ENCODE measurements at places on chromosomes 3 and 15.

- no peak for DNase-seq
Observed at GRCh38 chr15:95911570-95912279, 418.8 kb upstream of the NR2F2 start.

DNA sequence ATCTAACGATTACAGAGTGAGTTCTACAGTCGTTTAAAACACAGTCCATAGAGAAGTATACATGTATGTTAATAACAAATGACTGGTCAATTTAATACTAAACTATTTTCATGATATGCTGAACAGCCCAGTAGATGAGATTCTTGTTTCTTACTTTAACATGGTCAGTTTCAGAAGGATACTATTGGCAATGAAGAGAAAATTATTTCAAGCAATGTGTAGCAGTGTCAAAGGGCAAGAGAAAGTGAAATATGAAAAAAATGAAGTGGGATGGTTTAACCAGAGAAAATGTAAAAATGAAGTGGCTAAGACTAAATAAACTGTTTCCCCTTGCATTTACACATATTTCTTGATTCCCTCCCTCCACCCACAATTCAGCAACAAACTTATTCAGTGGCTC lies 192.1 kb upstream of the TTC14 start:
- DNase-seq, result no peak

DNA sequence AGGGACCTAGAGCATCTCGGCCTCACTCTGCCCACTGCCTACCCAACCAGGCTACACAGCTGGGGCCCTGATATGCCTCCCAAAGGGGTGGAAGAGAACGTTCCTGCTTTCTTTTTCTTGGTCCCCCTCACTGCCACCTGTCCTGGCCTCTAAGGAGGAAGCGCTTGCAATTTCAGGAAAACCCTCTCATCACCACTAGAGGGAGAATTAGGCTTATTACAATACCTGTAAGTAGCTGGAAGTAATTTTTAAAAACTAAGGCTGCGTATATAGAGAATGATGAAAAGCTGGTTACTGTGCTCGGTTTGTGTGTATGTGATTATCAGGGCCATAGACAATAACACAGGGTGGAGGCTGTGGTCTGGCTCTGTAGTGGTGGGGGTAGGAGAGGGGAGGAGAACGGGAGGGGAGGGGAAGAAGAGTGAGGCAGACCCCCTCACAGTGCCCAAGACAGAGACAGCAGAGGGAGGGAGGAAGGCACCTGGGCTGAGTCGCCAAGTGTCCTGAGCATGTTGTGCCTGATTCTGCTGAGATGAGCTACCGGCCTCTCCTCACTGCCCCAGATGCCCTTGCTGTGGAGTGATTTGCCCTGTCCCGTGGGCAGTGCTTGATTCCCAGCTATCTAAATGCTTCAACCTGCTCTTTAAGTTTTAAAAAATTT lies 3.3 kb downstream of the GABRG3 start:
- DNase-seq, result peak; percentile 47

- no peak for DNase-seq
Observed at GRCh38 chr15:36152936-36153335, 426.5 kb upstream of the CDIN1 start.

DNA sequence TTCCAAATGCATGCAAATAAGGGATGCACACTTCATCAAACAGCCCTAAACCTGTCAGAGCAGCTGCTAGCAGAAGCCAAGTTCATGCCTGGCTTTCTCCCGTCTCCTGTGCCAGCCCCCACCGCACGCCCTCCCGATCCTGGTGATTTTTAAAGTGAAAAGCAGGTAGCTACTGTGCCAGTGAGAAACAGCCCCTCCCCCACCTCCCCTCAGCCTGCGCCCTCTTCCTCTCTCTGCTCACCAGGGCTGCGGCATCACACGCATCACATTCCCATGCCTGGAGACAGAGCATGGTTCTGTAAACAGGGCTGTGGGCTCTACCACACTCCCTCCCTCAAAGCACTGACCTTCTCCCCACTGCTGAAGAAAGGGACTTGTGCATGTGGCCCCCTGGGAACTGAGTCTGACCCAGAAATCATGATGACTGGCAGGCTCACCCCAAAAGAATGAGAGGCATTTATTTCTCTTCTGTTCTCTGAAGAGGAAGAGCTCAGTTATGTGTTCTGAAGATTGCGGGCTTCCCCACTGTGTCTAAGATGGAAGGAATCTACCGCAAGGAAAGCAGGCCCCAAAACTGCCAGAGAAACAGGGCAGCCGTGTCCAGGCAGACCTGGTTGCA lies 14.5 kb upstream of the SLC6A1 start:
- DNase-seq, result no peak
